OCI-LY7 (cell line): ENCODE measurements at places on chromosomes 5 and 9.

- no peak for DNase-seq
These were observed 363.9 kb upstream of the SEMA6A start for GRCh38 chr5:116938488-116938887.

DNA sequence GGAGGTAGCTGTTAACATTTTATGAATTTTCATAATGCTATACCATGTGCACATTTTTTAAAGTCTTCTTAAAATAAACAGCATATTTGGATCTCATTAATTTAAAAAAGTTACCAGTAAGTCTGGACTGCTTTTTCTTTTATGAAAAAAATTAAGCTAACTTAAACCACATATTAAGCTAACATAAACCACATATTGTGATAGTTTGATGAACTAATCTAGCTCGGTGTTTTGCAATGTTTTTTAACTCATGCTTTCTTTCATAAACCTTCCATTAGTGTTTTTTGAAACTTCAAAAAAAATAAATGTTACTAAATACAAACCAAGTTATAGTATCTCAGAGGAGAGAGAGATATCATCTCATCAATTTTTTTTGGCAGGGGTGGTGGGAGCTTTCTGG, 26.5 kb downstream of the POLK start:
- DNase-seq: no peak

- no peak for DNase-seq
These were observed 376.0 kb upstream of the PAPPA start for GRCh38 chr9:115777610-115778009.

DNA sequence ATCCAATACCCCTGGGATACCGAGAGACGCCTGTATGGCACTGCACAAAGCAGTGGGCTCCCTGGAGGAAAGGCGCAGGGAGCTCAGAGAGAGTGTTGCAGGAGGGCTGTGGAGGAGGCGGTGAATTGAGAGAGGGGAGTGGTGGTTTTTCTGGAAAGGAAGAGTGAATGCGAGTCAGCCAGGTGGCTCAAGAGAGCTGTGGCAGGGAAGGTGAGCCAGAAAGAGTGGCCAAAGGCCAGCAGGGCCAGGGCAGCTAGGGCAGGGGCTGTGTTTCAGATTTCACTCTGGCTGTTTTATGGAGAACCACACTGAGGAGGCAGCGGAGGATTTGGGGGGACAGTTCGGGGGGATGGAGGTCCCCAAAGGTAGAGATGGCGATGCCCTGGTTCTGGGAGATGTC, 13.0 kb upstream of the DAB2IP start:
- no peak for DNase-seq

- no peak for DNase-seq
These were observed at the start of gene GOLGA2 for GRCh38 chr9:128275198-128276007. Gene GOLGA2, minus strand, starts transcription at chr9:128276007. Its CDS starts 31 bp downstream, at chr9:128275976.

DNA sequence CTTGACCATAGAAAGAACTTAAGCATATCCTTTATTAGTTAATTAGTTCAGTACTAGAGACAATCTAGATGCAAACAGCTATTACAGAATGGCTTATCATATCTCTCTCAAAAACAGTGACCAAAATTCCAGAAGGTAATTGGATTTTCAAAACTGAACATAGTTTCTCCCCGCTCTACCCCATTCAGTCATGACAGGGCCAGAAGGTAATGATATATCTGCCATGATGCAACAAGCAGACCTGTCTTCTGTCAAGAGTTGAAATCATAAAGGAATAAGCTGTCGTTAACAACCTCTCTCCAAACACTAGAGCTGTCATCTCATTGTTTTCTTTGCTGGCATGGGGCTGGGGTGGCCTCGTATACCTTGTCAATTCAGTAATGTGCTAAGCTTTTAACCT, 200.5 kb upstream of the POU5F2 start:
- no peak for DNase-seq

DNA sequence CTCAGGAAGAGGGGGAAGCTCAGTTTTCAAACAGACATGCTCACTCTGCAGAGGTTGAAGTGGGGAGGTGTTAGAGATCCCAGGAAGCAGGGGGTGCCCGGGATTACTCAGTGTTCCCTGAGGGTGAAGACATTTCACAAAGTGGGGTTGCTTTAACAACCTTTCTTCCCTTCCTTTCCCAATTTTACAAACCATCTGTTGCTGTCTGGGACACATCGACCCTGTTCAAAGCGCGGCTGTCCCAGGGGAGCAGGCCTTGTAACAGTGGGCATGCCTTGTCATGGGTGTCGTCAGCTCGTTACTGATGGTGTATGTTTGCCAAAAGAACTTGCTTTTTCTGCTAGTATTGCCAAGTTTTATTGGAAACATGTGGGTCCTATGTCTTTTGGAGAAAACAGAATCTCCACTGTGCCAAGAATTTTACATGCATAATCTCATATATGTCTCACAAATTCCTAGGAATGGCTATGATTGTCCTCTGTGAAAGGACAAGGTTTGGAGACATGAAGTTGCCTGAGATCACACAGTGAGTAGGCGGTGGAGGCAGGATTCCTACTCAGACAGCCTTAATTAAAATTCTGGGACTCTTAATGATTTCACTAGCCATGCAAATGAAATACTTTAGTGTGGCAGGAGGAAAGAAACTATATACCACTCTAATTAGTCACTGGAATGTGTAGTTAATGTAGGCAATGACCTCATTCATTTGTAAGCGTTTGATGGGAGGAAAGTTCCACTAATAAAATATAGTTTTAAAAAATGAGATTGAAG, 198.9 kb downstream of the NXNL2 start:
- no peak for DNase-seq

- DNase-seq: no peak
These were observed 222.9 kb downstream of the ARL15 start for GRCh38 chr5:54087436-54087835.

- DNase-seq: no peak
These were observed 16.4 kb downstream of the RFESD start for GRCh38 chr5:95662946-95663345.

- no peak for DNase-seq
These were observed 356.2 kb downstream of the RASEF start for GRCh38 chr9:82706786-82707185.

- DNase-seq: no peak
These were observed 880 bp upstream of the PTPDC1 start for GRCh38 chr9:94083384-94083783.

DNA sequence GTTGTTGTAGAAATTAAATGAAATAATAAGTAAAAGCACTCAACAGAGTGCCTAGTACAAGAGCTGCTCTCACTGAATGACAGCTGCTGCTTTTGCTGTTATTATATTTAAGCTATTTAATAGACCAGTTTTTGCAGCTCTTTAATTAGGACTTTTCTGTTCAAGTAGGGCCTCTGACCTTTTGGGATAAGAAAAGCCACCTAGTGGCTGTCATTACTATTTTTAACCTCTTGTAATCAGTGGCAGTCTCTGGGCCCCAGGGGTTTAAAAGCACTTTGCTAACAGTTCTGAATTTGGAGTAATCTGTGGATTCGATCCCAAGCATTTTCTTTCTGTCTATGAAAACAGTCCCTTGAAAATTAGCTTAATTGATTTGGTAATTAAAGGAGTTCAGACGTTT, 121.1 kb downstream of the NUDT12 start:
- peak; percentile 0 for DNase-seq

DNA sequence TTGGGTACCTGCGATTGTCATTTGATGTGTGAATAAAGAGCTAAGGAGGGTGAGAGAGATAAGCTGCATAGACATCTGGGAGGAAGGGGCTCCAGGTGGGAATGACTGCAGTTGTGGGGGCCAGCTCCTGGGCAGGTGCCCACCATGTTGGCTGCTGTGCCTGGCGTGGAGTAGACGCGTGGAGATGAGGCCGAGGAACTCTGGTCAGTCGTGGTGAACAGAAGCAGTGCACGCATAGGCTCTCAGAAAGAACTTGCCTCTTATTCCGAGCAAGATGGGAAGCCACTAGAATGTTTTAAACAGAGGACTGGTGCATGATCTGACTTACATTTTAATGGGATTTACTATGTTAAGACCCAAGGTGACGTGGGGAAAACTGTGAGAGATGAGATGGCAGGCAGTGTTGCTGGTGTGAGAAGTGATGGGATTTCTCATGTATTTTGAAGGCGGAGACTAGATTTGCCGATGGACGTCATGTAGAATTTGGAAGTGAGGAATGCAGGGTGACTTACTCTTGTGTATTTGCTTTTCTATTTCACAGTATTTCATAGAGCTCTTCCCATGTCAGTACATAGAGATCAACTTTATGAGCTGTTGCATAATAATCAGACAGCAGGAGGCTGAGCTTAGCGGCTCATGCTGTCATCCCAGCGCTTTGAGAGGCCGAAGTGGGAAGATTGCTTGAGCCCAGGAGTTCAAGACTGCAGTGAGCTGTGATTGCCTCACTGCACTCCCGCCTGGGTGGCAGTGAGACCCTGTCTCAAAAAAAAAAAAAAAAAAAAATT, 71.1 kb downstream of the EHMT1 start:
- DNase-seq: no peak

GRCh38 chr9:8599937-8600336, 800.4 kb upstream of the DMAC1 start:
- DNase-seq: no peak

DNA sequence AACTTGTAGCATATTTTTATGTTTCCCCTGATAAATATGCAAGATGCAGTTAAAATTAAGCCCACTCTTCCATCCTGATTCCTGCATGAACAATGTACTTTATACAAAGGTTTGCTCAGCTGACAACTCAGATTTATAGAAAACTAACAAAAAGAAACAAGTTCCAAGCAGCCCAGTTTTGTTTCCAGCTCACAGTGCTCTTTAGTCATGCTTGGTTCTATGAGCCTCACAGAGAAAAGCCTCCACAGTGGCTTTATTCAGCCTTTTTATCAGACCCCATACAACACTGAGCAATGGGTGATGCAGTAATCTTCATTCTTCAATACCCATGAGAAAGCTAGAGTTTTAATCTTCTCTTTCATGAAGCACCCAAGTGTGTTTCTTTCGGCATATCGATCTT, 329.6 kb downstream of the SLCO4C1 start:
- no peak for DNase-seq

DNA sequence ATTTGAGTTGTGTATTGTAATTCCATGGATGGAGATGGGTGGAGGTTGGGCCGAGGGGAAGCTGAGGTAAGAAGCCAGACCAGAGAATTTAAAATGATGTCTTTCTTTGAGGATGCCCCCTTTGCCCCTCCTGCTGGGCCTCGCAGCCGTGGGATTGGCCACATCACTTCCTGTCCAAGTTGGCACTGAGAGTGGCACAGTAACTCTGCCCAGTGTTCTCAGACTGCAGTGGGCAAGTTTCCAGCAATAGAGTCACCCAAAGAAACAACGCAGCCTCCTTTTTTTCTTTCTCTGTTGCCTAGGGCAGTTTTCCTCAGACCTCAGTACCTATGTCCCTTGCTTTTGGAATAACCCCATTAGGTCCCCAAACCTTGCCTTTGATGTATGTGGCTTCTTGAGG, 306.6 kb upstream of the DMRT1 start:
- DNase-seq: no peak

DNA sequence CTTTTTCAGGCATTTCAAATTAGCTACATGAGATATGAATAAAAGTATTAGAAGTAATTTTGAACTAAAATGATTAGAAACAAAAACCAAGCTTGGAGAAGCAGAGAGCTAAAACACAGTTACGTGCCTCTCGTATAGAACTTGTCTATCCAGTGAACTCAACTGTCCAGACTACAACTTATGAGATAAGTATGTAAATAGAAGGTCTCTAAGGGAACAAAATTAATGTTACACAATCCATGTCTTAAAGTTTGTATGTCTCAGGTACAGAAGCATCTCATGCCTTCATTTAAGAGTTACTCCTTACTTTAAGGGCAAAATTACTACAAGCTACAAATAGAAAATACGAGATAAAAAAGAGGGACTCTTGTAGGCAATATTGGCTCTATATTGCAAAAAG, 316.8 kb downstream of the CETN3 start:
- DNase-seq: no peak

DNA sequence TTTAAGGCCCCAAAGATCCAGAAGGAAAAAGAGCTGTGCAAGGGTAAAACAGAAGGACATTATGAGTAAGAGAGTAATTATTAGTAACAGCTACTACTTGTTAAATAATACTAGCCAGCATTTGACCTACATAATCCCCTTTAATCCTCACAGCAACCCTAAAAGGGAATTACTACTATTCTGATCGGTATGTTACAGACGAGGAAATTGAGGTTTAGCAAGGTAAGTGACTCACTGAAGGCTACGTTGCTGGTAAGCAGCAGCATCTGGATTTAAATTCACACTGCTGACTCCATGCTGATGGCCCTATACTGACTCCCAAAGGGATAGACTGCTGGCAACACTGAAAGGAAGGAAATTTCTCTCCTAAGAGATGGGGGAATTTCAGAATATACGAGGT, 3.7 kb upstream of the FSD1L start:
- DNase-seq: no peak

- no peak for DNase-seq
These were observed 786 bp upstream of the TSSK1B start for GRCh38 chr5:113435575-113435974.

- DNase-seq: no peak
These were observed 579 bp downstream of the BARHL1 start for GRCh38 chr9:132582786-132583583.
